SJSA1 (cell line): ENCODE measurements at places on chromosomes 2 and 18. TPM values are rescaled to one million over a fixed set of nuclear protein-coding genes. Genes with fewer than 3 reads are reported as not detected.

- no peak overlapping the region for H3K27ac ChIP-seq
- H3K36me3 ChIP-seq: no peaks in the 10 kb centered on the region
- DNase-seq: peak; percentile 26
- no peak overlapping the region for H3K4me3 ChIP-seq
- H3K27me3 ChIP-seq: peaks cover 18% of the 10 kb centered on the region; the same call in 1 of the 2 replicates
Measured at GRCh38 chr2:126798276-126799140, 100.2 kb upstream of the TEX51 start.

DNA sequence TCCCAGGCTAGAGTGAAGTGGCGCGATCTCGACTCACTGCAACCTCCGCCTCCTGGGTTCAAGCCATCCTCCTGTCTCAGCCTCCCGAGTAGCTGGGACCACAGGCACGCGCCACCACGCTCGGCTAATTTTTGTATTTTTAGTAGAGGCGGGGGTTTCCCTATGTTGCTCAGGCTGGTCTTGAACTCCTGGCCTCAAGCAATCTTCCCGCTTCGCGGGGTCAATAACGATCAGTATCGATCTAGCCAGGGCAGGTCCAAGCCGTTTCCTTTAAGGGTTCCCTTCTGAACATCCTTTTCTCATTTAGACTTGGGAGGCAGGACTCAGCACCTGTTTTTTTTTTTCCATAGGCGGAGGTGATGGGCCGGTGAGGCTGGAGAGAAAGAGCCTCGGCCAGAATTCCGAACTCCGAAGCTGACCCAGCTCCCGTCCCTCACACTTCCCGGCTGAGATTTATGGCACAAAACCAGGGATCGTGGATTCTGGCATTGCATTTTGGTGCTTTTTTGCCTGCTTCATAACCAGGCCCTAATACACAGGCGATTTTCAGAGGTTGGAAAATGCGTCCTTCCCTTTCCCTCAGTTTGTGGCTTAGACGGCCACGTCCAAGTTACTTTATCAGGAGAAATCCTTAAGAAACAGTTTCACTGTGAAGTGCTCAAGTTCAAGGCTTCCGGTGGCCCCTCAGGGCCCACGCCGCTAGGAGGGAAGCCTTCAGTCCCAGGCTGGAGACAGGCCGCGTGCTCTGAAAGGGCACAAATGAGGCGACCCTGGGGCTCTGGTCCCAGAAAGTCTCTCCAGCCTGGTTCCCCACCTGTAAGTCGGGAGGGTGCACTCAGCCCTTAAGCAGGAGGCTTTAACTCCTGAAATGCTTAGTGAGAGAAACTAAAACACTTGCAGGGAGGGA is 998 bp upstream of the SLC66A3 start:
- no peaks in the 10 kb centered on the region for H3K27me3 ChIP-seq
- DNase-seq: no peak
- peak overlapping the region; percentile 31 for H3K4me3 ChIP-seq
- H3K27ac ChIP-seq: peak overlapping the region; percentile 76
- peaks cover 3% of the 10 kb centered on the region; the same call in 1 of the 2 replicates for H3K36me3 ChIP-seq
- H3K4me1 ChIP-seq: peaks cover 17% of the 10 kb centered on the region

GAREM2 gene
- 0.05 TPM in 1 of 2 replicates, not detected in the other for total RNA-seq

DNA sequence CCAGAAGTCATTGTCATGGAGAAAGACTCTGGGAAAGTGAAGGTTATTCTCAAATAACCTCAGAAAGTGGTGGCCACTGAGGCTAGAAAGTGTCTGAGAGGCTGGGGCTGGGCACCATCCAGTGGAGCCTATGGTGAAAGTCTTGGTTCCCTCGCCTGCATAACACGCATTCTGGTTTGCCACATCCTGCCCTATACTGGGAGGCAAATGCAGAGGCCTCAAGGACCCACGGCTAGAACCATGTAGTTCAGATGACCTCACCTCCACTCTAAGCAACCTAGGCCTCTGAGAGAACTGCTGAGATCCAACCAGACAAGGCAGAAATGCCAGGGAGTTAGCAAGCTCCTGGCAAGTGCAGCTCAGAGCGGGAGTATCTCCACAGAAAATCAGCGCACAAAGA is 5.1 kb downstream of the ITGB6 start:
- H3K27me3 ChIP-seq: no peaks in the 10 kb centered on the region
- H3K36me3 ChIP-seq: no peaks in the 10 kb centered on the region
- 0 out of 2 replicates have a peak, but pooled peaks cover 3% of the 10 kb centered on the region for H3K4me1 ChIP-seq
- no peak overlapping the region for H3K27ac ChIP-seq
- no peak overlapping the region for H3K4me3 ChIP-seq
- no peak for DNase-seq

- H3K36me3 ChIP-seq: no peaks in the 10 kb centered on the region
- H3K4me1 ChIP-seq: no peaks in the 10 kb centered on the region
- H3K4me3 ChIP-seq: no peak overlapping the region
Measured at GRCh38 chr2:122680662-122681061, 925.2 kb downstream of the TSN start.

DNA sequence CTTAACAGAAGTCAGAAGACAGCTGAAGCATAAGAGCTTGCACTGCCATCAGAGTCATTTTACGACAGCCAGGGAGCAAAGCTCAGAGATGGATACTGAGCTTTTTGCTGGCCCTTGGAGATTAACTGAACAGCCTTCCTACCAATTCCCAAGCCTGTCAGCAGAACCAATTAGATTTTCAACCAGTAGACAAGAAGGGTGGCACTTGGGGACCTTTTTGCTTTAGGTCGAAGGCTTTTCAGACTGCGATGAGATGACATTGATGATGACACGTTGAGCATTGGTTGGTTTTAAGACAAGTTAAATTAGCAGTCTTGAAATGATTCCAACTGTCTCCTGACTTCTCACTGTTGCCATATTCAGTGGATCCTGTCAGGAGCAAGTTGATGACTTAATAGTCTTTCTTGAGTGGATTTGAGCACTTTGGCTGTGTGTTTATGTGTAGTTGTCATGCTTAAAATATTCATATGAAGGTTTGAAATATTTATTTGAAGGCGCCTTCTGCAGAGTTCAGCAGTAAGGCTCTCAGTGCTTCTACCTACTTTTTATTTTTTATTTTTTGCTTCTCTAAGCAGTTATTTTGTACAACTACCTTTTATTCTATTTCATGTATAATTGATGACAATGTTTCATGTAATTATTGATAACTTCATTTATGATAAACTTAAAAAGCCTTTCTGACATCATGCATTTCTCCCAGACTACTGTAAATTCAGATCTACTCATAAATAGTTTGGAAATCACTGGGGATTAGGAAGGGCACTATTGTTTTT is 256.7 kb downstream of the CAMKMT start:
- no peak for DNase-seq
- no peak overlapping the region for H3K4me3 ChIP-seq
- no peaks in the 10 kb centered on the region for H3K4me1 ChIP-seq
- no peaks in the 10 kb centered on the region for H3K27me3 ChIP-seq
- no peak overlapping the region for H3K27ac ChIP-seq

DNA sequence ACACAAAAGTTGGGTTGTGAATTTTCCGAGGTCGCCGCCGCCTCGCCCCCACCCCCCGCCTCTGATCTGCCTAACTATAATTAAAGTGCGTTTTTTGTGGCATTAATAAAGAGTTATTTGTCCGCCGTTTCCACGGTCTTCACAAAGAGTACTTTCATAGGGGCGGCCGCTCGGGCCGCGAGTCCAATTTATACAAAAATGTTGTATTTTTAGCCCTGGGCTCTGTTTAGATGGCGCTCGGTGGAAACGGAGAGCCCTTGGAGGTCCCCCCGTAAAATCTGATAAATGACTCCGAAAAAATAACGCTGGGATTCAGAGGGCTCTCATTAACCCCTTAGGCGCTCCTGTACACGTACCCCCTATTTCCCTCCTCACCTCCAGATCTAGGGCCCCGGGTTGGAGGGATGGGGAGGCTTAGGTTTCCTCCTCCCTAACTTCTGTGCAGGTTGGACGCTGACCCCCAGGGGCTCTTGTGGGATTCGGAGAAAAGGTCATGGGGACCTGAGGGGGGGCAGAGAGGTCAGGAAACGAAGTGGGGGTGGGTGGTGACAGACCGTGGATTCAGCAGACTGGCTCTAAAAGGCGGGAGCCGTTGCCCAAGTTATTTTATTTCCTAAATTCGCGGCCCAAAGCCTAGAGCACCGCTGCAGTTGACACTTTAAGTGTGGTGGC is 1.9 kb downstream of the CYP26B1 start:
- H3K4me1 ChIP-seq: peaks cover 39% of the 10 kb centered on the region
- no peak for DNase-seq
- peaks cover 55% of the 10 kb centered on the region for H3K27me3 ChIP-seq
- no peak overlapping the region; the same call in 1 of the 2 replicates for H3K4me3 ChIP-seq
- no peaks in the 10 kb centered on the region for H3K36me3 ChIP-seq

- no peaks in the 10 kb centered on the region for H3K36me3 ChIP-seq
- H3K4me3 ChIP-seq: no peak overlapping the region
- no peaks in the 10 kb centered on the region for H3K27me3 ChIP-seq
- no peak for DNase-seq
- H3K27ac ChIP-seq: no peak overlapping the region
Measured at GRCh38 chr2:231991664-231992063, 30.2 kb downstream of the DIS3L2 start.

KCNG2 gene
- not detected in 2 replicates for total RNA-seq

- DNase-seq: peak; percentile 60
- no peaks in the 10 kb centered on the region for H3K4me1 ChIP-seq
- no peak overlapping the region for H3K27ac ChIP-seq
- no peaks in the 10 kb centered on the region for H3K27me3 ChIP-seq
Measured at GRCh38 chr2:45494275-45494977, 116.6 kb downstream of the SRBD1 start.

DNA sequence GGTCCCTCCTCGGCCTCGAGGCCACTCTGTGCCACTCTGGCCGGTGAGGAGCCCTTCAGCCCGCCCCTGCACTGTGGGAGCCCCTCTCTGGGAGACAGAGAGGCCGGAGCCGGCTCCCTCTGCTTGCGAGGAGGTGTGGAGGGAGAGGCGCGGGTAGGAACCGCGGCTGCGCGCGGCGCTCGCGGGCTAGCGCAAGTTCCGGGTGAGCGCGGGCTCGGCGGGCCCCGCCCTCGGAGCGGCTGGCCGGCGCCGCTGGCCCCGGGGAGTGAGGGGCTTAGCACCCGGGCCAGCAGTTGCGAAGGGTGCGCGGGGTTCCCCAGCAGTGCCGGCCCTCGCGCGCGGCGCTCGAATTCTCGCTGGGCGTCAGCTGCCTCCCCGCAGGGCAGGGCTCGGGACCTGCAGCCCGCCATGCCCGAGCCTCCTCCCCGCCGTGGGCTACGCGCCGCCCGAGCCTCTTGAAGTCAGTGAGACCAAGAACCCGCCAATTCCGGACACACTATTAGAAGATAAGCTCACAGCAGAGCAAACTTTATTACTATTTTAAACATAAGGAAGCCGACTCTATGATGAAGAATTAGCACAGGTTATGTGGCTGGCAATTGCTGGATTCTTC is 825.8 kb upstream of the FANCL start:
- H3K27me3 ChIP-seq: no peaks in the 10 kb centered on the region
- no peak for DNase-seq
- H3K4me3 ChIP-seq: no peak overlapping the region
